Inflammatory macrophage treated with lipopolysaccharide for 4 hours (primary cell): ENCODE measurements at places on chromosomes 1 and 21.
A peak's percentile ranks its signal among the peaks of the same experiment; 100 is the strongest.

DNA sequence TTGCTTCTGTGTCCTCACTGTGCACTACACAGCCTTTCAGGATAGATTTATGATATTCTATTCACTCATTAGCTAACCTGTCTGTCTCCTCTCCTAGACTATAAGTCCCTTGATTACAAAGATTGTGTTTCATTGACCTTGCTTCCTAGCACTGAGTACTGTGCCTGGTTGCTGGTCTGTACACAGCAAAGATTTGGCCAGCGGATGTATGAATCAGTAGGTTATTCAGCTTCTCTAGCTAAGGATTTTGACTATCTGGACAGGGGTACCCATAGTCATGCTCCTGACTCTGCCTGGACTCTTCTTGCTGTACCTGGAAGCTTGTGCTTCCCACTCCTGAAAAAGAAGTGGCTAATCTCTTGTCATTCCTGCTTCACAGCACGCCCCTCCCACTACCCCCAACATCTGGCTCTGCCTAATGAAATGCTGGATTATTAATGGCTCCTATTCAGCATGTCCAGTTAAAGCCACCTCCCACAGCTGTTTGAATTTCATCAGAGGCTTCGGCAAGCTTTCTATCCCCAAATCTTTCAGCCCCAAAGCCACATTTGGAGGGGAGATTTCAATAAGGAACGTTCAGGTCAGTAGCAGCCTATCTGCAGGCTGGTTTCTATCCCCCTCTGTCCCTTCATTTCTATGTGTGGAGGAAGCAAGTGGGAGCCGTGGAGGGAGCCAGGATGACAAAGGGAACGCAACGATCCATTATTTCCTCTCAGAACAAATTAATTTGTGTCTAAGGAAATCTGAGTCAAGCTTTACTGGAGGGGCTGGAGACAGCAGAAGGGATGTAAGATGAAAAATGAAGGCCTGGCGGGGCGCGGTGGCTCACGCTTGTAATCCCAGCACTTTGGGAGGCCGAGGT, 64.8 kb upstream of the PPM1J start:
- DNase-seq: no peak

DNA sequence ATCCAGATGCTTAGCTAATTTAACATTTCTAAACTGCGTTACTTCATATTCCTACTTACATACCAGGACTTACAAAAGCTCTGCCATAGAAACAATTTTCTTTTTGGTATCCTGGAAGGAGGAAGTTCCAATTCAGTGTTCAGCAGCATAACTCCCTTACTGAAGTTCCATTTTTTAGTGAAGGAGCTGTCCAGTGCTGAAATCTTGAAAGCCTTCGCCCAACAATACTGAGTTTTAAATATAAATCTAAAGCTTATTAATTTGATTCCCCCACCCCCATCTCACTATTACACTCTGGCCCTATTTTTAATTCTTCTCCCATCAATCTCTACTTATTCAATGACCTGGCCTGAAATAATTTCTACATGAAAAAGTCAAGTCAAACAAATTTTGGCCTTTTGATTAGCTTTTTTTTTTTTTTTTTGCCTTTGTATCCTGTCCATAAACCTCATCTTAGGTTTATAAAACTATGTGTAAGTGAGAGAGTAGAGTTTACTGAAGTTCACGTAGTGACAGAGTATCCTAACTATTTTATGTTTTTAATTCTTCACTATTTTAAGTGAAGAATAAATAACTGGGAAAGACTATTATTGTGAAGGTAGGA, 323.0 kb upstream of the PLD5 start:
- no peak for DNase-seq

DNA sequence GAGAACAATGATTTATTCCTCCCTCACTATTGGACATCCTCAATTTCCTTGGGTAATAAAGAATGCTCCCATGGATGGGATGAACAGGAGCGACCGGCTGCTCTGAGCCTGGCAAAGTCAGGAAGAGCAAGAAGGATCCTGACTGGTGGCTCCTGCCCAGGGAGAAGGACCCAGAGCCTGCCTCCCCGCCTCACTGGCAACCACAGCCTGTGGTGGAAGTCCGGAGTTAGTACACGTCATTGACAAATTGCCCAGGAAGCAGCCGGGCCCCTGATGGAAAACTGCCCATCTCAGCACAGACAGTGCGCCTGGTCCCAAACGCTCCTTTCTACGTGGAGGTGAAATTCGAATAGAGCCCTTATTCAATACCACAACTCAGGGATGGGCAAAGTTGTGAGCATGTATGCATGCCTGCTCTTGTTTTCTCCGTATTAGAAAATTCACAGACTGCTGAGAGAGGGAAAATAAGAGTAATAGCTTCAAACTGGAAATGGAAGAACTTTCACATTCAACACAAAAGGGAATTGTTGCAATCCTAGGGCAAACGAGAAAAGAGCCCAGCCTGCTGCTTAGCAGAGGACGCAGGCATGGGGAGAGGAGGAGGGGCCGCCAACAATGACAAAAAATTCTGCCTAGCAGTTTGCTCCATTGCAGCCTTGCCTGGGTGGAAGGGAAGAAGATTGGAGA, 397.1 kb upstream of the VAMP3 start:
- no peak for DNase-seq

GRCh38 chr1:27935721-27936120, 921 bp downstream of the SMPDL3B start:
- no peak for DNase-seq

- DNase-seq: no peak
These were observed 1099.5 kb downstream of the PLA2G4A start for GRCh38 chr1:187928288-187928687.

DNA sequence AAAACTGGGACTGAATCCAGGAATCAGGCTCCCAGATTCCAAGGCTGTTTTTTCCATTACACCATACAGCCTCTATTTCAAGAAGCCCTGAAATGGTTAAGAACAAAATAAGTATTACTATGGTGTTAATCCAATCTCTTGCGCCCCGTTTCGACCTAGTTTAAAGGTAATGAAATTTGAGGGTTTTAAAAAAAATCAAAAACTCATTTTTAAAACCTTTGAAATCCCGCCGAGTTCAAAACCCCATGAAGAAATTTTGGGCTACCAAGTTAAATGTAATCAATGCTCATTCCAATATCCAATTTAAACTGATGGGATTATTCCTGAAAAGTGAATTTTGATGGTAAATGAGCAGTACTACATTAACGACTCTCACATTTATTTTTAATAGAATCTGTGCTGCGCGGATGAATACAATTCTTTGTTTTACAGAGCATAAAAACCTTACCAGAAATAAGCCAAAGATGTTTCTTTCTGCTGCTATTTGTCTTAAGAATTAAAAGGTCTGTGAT, 767 bp upstream of the EGLN1 start:
- no peak for DNase-seq

DNA sequence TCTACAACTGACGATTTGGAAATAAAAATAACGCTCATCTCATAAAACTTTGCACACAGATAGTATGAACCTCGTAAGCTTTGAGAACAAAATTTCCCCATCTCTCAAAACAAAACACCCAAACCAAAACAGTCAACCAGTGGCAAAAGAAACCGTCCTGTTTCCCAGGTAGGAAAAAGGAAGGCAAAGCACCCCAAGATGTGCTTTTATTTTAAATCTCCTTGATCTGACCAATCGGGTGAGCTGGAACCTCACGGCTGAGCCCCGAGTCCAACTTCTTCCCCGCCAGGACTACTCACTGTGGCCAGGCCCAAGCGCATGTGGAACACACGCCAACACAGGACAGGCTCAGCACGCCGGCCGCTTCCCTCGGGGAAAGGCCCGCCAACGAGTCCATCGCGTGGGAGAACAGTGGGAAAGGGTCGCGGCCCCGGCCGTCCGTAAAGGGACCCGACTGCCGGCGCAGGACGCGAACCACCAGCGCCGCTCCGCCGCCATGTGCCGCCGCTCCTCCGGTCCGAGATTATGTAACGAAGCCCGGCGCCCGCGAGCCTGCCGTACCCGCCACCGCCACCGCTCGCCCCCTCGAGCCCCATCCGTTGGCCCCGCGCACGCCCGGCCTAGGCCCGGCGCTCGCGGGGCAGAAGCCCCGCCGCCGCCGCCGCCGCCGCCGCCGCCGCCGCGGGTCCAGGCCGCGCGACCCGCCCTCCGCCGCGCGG, 759 bp downstream of the AHCTF1 start:
- DNase-seq: peak; percentile 55

DNA sequence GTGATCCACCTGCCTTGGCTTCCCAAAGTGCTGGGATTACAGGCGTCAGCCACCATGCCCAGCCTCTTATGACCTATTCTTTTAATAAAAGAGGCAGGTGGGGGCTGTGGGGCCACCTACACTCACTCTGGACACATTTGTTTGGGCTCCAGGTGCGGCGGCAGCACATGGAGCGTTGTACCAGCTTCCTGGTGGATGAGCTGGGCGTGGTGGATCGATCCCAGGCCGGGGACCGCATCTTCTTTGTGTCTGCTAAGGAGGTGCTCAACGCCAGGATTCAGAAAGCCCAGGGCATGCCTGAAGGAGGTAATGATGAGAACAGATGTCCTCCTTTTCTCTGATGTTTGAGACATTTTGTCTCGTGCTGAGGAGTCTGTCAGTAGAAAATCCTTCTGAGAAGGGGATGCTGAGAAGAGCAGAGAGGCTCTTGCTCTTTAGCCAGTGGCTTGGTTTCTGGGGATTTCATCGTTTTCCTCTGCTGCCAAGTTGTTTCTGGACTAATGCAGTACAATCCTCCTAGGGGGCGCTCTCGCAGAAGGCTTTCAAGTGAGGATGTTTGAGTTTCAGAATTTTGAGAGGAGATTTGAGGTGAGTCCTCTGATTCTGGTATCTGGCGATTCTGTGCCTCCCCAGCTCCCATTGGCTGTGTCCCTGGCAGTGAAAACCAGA, 17.9 kb upstream of the MIIP start:
- DNase-seq: peak; percentile 26

- DNase-seq: no peak
These were observed 28.1 kb downstream of the EPHA2 start for GRCh38 chr1:16127676-16128337.

DNA sequence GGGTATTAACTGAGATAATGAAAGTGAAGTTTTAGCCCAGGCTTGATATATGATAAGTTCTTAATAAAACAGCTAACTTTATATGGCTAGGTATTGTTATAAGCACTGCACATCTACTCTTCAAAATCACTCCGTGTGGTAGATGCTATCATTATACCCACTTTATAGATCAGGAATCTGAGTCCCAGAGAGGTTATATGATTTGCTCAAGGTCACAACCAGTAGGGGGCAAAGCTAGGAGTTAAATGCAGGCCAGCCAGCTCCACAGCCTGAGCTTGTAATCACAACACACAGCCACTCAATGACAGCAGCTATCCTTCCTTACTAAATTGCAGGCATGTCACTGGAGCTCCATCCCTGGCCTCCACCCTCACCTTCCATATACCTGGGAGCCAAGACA, 115.8 kb downstream of the CAPN8 start:
- no peak for DNase-seq

GRCh38 chr1:85325920-85326319, 49.5 kb upstream of the BCL10 start:
- no peak for DNase-seq

DNA sequence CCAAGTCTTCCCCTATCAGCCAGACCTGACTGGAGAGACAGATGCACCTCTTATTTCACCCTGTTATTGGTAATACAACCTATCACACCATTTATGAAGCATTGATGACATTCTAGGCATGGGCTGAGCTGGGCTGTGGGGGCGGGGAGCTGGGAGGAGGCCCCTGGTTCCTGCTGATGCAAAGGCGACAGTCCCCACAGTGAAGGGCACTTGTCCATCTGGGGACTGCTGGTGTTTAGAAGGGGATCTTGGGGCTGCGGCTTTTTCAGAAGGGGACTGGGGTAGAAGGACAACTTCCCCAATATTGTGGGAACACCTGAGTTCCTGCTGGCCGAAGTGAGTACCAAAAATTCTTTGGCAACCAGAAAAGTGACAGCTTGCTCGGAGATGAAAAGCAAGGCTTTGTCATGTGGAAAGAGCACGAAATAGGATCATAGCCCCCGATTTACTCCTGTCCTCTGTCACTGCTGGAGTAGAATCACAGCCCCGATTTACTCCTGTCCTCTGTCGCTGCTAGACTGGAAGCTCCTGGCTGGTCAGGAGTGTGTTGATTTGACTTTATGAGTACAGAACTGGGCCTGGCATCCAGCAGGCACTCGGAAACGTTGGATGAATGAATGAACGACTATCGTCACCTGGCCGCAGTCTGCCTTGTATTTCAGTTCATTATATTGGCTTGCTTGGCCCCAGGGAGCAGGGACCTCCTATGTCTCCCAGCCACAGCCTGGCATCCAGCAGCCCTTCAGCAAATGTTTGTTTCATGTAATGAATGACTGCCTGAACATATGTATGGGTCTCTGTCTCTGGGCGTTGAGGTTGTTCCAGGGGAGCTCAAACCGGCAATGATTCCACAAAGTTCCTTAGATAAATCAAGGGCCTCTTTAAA, 16.5 kb upstream of the ETV3L start:
- no peak for DNase-seq

DNA sequence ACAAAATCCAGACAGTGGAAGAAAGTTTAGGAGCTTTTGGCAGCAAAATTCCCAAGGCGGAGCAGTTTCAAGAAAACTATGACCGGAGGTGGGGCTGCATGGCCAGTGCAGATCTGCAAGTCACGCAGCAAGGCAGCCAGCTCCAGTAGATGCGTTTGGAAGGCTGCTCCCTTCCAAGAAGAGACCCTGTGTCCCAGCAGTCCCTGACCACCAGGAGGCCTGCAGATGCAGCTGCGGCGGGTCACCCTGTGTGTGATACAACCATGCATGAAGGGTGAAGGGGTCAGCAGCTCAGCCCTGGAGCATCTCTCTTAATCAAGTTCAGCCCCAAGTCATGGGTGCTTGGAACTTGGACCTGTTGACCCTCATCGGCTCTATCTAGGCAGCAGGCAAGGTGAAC, 29.3 kb downstream of the GPR157 start:
- no peak for DNase-seq

- no peak for DNase-seq
These were observed 43.0 kb downstream of the TMCC2 start for GRCh38 chr1:205270764-205271163.

GRCh38 chr1:66245691-66246090, 288.3 kb upstream of the SGIP1 start:
- DNase-seq: no peak

DNA sequence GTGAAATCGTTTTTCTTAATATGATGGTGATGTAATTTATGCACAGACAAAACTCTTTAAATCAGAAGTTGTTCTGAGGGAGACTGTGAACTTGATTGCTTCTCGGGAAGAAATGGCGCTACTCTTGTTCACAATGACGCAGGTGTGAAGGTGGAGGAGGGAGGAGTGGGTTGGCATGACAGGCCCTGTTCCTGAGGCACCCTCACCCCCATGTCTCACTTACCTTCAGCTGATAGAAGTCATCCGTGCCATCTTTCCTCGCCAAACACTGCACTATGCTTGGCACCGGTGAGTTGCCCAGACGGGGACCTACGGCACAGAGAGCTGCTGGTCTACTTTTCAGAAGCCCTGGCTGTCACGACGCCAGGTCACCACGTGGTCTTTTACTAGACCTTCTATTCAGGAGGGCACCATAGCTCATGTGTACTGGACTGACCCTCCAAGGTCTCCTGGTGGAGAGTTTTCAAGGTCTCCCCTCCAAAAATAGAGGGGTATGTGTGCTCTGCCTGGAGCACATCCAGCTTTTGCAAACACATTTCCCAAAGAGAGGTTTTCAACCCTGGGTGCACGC, 27.1 kb downstream of the STK40 start:
- no peak for DNase-seq

- no peak for DNase-seq
These were observed 19.3 kb downstream of the SERTAD4 start for GRCh38 chr1:210251680-210252490.
